ENCODE measurements at places on chromosomes 2 and 18.

DNA sequence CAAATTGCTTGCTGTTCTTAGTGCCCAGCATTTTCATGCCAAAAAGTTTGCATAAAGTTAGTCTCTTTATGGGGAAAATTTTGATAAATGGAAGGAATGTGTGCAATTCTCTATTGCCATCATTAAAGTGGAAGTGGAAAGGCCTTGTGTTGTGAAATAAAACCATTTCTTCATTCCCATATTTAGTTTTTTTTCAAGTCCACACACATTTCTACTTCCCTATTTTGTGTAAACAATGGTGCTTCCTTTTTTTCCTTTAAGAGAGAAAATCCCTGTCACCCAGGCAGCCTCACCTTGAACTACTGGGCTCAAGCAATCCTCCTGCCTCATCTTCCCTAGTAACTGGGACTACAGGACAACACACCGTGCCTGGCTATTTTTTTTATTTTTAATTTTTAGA is 42.3 kb upstream of the NCOA1 start:
- no peak for DNase-seq

DNA sequence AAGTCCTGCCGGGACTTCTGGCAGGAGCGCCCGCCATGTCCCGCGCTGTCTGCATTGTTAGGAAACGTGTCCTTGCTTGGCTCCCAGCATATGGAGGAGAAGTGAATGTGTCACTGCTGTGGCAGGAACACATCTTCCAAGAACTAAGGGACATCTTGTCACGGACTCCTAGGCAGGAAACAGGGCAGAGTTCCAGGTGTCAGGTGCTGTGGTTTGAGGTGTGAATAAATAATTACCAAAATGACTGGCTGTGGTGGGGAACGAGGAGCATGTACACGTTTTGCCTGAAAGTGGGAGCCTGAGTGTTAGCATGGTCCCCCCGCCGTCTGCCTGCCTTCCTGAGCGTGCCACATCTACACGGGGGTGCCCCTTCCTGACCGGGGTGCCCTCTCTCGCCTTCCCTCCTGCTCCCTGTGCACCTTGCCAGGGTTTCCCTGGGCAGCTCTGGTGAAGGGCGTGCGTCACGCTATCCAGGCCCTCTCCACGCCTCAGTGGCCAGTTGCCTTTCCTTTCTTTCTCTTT is 237.5 kb downstream of the LDLRAD4 start:
- DNase-seq: no peak

DNA sequence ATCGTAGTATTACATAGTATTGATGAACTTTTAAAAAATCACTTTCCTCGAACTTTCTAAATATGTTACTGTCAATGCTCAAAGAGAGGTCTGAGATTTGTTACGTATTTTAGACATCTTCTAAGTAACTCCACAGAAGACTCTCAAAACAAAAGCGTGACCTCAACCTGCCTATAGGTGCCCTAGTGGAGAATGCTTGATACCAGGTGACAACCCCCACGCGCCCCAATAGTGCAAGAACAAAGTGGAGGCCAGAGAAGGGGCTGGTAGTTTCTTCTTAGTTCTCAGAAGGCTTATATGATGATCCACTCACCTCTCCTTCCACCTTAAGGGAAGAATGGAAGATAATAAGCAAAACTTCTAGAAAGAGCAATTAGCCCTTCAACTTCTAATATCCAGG is 102.6 kb downstream of the ANKRD44 start:
- DNase-seq: no peak

- DNase-seq: no peak
Measured at GRCh38 chr2:96506016-96506906, 1.1 kb upstream of the NEURL3 start.

DNA sequence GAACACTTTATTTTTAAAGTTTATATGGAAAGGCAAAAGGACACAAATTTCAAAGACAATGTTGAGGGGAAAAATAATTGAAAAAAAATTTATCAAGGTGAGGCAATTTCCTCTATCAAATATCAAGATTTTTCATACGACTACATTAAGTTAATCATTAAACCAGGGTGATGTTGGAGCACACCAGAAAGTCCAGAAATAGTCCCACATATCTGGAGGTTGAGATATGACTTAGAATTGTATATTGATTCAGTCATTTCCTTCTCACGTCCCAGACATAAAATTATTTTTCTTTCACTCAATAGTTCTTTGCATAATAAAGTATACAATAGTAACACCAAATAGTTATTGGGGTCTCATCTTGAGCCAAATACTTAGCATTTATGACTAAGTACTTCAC is 605.1 kb downstream of the NUP35 start:
- DNase-seq: no peak

GRCh38 chr2:205760157-205760556 is 77.9 kb downstream of the NRP2 start:
- no peak for DNase-seq

DNA sequence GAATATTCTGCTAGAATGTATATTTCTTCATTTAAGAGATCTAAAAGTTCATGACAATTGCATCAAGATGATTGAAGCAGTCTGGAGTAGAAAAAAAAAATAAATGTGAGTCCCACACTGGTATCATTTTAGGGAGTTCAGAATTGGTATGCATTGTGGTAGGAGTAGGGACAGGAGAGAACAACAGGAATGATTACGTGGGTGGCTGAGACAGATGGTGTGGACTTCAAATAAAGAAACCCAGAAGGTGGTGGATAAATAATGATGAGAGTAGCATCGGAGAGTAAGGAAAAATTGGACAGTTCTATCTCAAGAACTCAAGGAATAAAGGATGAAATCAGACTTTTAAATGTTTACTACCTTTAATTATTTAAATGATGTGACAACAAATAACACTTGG is 289.6 kb downstream of the GALNT13 start:
- no peak for DNase-seq

DNA sequence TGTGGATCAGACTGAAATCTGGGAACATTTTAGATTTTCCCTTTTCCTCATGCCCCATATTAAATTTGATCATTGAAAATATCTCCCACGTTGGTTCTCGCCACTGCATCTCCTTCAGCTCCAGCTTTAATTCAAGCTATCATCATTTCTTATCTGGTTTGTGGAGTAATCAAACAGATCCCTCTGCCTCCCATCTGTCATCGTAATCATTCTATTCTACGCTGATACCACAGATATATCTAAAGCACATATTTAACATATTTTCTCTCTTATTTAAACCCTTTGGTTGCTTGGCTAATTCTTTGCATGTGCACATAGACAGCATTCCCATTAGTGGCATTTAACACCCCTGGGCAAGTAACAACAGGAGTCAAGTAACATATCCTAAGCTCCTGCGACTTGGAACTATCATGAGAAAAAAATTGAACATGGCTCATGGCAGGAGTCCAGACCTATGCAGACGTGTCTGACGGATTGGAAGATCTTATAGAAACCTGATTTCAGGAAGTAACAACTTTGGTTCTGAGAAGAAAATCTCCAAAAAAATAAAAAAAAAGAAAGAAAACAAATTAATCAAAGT is 158.8 kb upstream of the KYNU start:
- no peak for DNase-seq

DNA sequence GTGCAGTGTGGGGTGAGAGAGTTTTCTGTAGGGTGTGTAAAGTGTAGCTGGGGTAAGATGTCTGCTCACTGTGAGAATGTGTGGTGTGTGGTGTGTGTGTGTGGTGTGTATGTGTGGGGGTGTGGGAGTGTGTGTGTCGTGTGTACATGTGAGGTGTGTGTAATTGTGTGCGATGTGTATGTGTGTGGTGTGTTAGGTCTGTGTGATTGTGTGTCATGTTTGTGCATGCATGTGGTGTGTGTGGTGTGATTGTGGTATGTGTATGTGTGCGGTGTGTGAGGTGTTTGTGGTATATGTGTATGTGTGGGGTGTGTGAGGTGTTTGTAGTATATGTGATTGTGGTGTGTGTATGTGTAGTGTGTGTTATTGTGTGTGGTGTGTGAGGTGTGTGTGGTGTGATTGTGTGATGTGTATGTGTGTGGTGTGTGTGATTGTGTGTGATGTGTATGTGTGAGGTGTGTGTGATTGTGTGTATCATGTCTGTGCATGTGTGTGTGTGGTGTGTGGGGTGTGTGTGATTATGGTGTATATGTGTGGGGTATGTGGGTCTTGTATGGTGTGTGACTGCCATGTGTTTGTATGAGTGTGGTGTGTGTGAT is 241.7 kb upstream of the HDAC4 start:
- no peak for DNase-seq

GRCh38 chr2:38526195-38526594 is 76.5 kb downstream of the HNRNPLL start:
- no peak for DNase-seq

GRCh38 chr18:48997985-48998831 is 47.4 kb upstream of the SMAD7 start:
- no peak for DNase-seq

GRCh38 chr18:46013484-46014189 is 46.5 kb upstream of the EPG5 start:
- DNase-seq: no peak

All from hematopoietic multipotent progenitor cell treated with erythropoietin and hydrocortisone succinate and interleukin-3 and kit ligand, for 17 days (in vitro differentiated cells).